Stimulated activated CD4-positive, alpha-beta T cell treated with anti-CD3 and anti-CD28 coated beads, TNF-alpha, amount 100 ng/mL, for 24 hours (primary cell): ENCODE measurements at places on chromosomes 16 and 17.

DNA sequence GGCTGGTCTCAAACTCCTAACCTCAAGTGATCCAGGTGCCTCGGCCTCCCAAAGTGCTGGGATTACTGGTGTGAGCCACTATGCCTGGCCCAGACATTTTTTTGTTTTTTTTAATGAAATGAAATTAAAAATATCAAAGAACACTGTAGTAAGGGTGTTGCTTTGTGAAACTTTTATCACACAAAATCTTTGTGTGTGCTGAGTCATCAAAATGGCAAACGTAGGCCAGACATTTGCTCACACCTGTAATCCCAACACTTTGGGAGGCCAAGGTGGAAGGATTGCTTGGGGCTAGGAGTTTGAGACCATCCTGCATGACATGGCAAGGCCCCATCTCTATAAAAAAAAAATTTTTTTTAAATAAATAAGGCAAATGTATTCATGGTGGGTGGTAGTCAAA is 9.7 kb downstream of the NAT9 start:
- DNase-seq, result no peak

- DNase-seq, result no peak
Measured at GRCh38 chr17:63549289-63549945, 860 bp upstream of the DCAF7 start.

DNA sequence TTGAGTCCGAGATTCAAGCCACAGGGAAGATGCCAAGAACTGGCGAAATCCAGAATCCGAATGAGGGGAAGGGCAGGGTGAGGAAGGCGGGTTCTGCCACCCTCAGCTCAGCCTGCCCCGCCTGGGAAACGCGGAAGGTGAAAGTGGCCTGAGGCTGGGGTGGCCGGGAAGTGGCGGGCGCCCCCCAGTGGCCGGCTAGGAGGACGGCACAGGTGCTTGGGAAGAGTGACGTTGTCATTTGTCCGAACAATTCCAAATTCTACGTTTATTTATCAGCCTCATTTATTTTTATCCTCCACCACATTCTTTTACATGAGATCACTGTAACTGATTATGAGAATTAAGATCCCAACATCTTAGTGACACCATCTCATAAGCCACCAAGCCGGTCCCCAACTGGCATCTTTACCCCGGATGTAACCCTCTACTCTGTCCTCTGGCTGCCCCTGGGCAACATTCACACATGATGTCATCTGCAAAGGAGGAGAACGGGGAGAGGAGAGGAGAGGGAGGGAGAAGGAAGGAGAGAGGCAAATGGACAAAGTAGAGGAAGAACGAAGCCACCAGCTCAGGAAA is 21.3 kb downstream of the SRCIN1 start:
- peak; percentile 57 for DNase-seq

DNA sequence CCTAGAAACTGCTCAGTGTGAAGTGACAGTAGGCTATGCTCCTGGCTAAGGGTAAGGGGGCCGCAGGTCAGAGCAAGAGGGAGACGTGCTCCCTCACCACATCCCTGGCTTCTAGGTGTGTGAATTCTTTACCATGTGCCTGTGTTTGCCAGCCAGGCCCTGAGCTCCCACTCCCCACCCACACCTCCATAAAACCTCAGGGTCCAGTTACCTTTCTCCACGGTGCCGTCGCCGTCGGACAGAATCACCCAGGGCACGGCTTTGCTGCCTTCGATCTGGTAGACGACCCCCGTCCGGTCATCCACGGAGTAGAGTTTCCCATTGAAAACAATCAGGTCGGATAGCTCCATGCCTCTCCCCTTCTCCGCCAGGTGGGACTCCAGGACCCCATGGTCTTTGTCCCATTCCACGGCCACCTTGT is 12.8 kb downstream of the CANT1 start:
- no peak for DNase-seq

DNA sequence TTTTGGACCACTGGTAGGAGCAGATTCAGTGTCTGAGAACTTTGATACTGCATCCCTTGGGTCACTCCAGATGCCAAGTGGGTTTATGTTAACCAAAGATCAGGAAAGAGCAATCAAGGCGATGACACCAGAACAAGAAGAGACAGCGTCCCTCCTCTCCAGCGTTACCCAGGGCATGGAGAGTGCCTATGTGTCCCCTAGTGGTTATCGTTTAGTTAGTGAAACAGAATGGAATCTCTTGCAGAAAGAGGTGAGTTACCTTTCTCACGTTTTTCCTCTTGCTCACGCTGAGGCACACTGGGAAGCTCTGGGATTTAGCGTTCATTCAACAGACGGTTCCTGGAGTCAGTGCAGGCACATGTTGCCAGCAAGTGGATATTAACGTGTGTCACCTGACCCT is 58.0 kb downstream of the NUP88 start:
- no peak for DNase-seq

DNA sequence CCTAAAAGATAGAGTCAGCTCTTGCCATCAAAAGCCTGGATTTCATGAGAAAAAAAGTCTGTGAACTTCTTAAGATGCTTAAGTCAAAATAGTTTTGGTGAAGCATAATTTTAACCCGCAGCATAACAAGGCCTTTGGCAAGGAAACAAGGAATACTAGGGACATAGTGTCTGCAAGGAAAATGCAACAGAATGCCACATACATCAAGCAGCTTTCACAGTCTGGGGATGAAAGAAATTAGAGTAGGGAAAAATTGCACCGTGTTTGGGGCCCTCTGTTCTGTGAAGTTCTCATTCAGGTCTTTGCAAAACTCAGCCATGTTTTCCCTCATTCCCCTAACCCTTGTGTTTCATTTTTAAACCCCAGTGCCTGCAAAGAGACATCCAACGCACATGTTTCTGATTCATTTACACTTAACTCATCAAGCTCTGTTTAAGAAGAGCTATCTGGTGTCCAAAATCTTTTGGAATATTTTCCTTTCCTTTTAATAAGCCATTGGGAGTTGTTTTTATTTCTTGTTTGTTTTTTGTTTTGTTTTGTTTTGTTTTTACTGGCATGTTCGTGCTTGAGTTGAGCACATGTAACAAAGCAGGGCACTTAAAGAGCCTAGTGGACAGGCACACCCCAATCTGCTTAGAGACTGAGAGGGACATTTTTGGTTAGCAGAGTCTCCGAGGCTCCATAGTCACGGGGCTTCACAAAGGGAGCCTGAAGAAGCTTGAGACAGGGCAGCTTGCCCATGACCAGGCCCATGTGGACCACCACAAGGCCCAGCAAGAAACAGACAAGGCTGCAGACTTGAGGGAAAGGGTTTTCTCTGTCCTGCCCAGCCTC is 116.5 kb downstream of the ANKFN1 start:
- no peak for DNase-seq

- DNase-seq, result no peak
Measured at GRCh38 chr16:56121156-56121500, 70.2 kb upstream of the GNAO1 start.

GRCh38 chr17:2321399-2321798 is 14.9 kb downstream of the TSR1 start:
- DNase-seq, result no peak

GRCh38 chr17:50818921-50819657 is 16.3 kb upstream of the WFIKKN2 start:
- DNase-seq, result no peak

- no peak for DNase-seq
Measured at GRCh38 chr16:50830698-50831097, 88.8 kb downstream of the CYLD start.

DNA sequence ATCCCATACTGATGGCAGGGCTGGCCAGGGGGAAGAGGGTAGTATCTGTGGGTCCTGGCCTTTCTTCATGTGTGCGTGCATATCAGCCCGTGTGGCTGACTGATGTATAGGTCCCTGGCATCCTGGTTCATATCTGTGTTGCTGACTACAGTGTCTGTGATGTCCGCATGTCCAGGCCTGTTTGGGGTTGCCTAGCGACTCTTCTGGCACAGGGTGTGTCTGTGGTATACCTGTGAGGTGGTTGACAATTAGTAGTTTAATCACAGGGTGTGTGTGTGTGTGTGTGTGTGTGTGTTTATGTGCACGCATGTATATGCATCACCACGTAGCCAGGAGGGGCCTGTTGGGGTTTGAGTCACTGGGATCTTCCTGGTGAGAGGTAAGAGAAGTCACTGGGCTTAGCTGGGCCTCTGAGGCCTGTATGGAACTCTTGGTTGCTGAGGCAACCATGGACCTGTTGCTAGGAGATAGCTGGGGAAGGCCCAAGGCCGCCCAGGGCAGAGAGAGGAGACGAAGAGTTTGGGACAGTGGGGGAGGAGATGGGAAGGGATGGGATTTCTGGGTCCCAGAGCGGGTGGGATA is 603 bp upstream of the TMEM95 start:
- no peak for DNase-seq

GRCh38 chr16:87236516-87237115 is 80.6 kb downstream of the C16orf95 start:
- no peak for DNase-seq

GRCh38 chr16:57044931-57045693 is 47.3 kb upstream of the CPNE2 start:
- no peak for DNase-seq

- no peak for DNase-seq
Measured at GRCh38 chr16:17802571-17802970, 331.8 kb upstream of the XYLT1 start.

DNA sequence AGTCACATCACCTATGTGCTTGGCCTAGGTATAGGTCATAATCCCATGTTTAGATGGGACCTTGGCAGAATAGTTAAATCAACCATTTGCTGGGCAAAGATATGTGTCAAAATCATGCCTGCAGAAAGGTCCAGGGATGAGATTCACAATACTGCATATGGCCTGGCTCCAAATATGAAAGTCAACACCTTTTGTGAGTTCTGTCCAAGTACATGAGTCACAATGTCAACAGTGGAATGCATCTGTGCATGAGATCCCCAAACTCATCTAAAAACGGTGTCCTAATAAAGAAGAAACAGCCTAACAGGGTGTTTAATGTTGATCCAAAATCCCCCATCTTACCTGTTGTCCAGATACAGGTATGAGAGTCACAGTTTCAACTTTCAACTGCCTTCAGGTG is 1847.5 kb downstream of the TP53TG3F start:
- DNase-seq, result no peak

- DNase-seq, result no peak
Measured at GRCh38 chr16:85289760-85290625, 177.7 kb upstream of the CIBAR2 start.

DNA sequence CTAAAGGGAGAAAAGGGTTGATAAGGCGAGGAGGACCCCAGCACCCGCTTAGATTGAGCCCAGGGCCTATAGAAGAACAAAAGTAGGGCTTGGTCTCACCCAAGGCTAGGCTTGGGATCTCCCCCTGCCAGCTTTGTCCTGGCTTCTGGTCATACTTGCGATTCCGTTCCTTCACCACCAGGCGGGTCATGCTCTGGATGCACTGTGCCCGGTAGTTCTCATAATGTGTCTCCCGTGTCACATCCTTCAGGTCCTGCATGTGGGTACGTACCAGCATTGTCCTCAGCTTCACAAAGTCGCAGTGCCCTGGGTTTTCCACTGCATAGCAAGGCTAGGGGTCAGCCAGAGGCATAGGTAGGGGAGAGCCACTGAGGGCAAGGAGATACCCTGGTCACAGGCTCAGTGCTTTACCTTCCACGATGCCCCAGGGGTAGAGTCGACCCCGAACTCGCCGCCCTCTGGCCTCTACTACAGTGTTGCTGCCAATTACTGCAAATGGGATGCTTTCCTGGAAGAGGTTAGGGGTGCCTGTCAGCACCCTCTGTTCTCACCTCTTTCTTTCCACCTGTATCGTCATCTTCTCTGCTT is 6.5 kb upstream of the MTMR4 start:
- no peak for DNase-seq

DNA sequence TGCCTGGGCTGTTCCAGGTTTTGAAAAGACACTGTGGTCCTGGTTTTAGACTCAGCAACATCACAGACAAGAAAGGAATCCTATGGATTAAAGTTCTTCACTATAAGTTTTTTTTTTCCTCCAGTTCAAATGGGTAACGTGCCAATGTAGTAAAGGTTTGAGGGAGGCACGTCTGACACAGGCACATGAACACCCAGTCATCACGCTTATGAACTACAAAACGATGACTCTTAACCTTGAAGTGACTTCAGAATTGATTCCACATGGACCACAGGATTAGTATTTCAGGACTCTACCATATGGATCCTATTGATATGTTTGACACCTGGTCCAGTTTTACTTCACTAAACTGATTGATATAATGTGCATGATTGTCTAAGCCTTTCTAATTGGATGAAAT is 2.3 kb downstream of the PRMT7 start:
- DNase-seq, result no peak

DNA sequence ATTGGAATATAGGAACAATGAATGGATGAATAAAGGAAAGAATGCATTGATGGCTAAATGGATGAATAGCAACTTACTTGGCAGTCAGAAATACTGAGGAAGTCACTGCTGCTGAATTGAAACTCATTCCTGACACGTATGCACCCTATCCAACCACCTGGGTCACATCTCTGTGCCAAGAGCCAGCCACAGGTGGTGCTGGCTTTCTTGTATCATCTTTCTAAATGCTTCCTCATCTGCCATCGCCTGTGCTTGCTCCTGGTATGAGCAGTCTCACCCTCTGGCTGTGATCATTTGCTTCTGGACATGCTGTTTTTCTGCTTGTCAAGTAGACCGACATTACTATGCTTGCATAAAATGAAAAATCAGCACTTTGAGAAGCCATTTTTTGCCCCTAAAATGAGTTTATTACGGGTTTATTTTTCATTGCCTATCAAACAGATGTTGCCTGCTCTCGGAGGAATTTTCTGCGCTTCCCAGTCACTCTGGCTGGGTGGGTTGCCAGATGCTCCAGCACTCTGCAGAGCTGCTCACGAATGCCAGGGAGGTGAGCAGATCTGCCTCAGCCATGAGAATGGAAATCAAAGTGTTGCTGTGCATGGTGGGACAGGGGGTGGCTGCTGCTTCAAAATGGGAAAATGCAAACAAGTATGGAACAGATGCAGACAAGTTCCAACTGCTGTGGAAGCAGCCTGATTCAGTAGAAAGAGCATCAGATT is 1349.6 kb upstream of the CDH8 start:
- DNase-seq, result no peak

DNA sequence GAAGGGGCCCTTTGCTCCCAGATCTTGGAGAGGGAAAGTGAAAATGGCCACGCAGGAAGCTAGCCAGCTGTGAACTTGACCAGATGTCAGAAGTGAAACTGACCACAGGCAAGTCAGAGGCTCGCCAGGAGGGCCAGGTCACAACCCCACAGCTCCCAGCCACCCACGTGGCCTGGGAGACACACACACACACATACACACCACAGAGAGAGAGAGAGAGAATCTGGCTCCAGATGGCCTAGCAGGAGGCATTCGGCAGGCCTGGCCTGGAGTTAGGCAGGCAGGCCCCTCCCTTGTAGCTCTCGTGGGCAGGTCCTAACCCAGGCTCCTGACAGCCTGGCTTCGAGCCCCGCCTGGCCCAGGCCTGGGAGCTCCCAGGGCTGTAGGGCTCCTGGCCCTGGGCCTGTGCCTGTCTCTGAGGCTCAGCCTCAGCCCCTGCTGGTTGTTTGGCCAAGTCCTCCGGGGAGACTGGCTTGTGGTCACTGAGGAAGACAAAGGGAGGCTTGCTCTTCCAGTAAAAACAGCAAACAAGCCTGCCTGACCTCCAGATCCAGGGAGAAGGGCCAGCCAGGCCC is 20.2 kb downstream of the NGFR start:
- DNase-seq, result no peak
